ENCODE measurements at places on chromosomes 2 and 18.
A peak's percentile ranks its signal among the peaks of the same experiment; 100 is the strongest.

DNA sequence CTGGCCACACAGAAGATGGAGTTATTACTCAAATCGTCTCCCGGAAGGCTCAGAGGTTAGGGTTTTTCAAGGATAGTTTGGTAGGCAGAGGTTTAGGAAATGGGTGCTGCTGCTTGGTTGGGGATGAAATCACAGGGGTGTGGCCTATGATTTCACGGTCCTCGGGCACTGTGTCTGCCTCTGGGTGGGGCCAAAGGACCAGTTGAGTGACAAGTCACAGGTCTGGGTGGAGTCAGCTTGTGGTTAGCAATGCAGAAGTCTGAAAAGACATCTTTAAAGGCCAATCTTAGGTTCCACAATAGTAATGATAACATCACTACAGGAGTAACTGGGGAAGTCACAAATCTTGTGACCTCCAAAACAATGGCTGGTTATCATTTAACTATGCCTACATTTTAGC is 387.8 kb downstream of the ZNF521 start:
- H3K36me3 ChIP-seq: no peaks in the 10 kb centered on the region
- H3K27ac ChIP-seq: no peak overlapping the region
- H3K4me3 ChIP-seq: no peak overlapping the region
- no peaks in the 10 kb centered on the region for H3K27me3 ChIP-seq
- DNase-seq: peak; percentile 59

GRCh38 chr2:232652505-232652851 is 19.1 kb downstream of the EFHD1 start:
- no peaks in the 10 kb centered on the region for H3K36me3 ChIP-seq
- no peaks in the 10 kb centered on the region for H3K27me3 ChIP-seq
- DNase-seq: no peak
- H3K4me3 ChIP-seq: no peak overlapping the region
- peak overlapping the region; percentile 18 for H3K27ac ChIP-seq
- H3K4me1 ChIP-seq: peaks cover 40% of the 10 kb centered on the region

GRCh38 chr2:102061962-102062795 is 70.4 kb downstream of the IL1R2 start:
- DNase-seq: no peak
- H3K4me1 ChIP-seq: peaks cover 69% of the 10 kb centered on the region
- no peaks in the 10 kb centered on the region for H3K27me3 ChIP-seq
- H3K27ac ChIP-seq: peak overlapping the region; percentile 94
- no peaks in the 10 kb centered on the region for H3K36me3 ChIP-seq

GRCh38 chr18:7632152-7633098 is 65.3 kb downstream of the PTPRM start:
- no peaks in the 10 kb centered on the region for H3K27me3 ChIP-seq
- H3K4me3 ChIP-seq: no peak overlapping the region
- DNase-seq: no peak
- no peak overlapping the region for H3K27ac ChIP-seq
- H3K4me1 ChIP-seq: peaks cover 40% of the 10 kb centered on the region

DNA sequence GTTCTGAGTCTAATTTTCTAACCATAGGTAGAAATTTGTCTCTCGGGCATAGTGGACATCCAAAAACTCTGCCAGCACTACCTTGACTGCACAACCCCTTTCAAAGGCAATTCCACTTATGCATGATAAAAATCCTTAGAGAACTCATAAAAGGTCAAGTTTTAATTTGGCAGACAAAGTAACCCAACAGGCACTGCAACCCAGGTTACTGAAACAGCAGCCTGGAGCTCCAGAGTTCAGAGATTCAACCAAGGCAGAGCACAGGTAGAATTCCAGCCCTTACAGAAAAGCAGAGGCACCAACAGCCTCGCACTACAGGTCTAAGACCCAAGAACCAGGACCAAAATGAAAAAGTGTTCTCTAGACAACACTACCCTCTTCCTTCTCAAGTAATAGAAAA is 1.8 kb downstream of the DTNB start:
- no peaks in the 10 kb centered on the region for H3K27me3 ChIP-seq
- no peak overlapping the region for H3K4me3 ChIP-seq
- H3K4me1 ChIP-seq: peaks cover 5% of the 10 kb centered on the region
- no peaks in the 10 kb centered on the region for H3K36me3 ChIP-seq
- no peak for DNase-seq

DNA sequence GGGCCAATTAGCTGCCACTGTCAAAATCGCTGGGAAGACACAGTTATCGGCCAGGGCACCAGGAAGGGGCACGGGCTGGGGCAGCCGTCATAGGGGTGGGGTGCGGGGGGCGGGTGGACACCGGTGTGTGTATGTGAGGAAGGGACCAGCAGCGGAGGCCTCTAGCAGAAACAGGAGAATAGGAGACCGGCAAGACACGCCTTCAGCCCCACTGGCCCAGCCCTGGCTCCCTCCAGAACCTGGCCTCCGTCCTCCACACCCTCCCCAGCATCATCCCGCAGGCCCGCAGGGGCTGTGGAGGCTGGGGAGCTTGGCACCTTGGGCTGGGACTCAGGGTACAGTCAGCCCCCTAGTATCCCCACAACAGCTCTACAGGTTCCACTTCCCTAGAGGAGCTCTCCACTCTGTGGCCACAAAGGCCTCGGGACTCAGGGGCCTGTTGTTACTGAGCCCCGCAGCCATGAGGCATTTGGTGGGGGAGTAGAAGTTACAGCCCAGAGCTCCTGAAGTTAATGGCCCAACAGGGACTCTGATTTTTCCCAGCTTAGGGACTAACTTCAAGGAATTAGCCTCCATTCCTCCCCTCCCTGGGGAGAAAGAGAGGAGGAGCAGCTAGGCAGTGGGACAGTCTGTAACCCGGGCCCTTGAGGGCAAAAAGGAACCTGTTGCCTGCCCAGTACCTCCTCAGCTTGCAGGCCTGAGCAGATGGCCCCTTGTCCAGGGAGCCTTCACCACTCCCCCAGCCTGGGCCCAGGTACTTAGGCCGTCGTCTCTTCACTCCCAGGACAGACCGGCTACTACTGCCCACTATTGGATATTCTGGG is 19.9 kb downstream of the SH2D6 start:
- peak overlapping the region; percentile 51 for H3K4me3 ChIP-seq
- H3K4me1 ChIP-seq: peaks cover 44% of the 10 kb centered on the region
- H3K27me3 ChIP-seq: no peaks in the 10 kb centered on the region
- no peaks in the 10 kb centered on the region for H3K36me3 ChIP-seq
- peak overlapping the region; percentile 96 for H3K27ac ChIP-seq

DNA sequence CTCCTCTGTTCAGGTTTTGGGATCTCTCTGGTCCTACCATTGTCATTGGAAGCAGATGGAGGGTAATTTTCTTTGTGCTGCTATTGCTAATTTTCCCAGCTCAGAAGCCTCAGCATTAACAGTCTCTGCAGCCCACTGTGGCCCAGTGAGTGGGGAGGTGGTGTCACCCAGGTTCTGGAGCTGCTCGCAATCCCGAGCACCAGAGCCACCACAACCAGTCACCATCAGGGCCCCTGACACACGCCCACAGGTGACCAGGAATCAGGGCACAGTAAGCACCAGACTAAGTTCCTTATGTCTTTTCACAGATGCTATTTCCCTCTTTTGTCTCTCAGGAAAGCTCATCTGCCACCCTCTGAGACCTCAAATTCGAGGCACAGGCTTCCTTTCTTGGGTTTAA is 87.9 kb downstream of the SEPTIN10 start:
- H3K4me3 ChIP-seq: no peak overlapping the region
- H3K27ac ChIP-seq: no peak overlapping the region
- H3K27me3 ChIP-seq: no peaks in the 10 kb centered on the region

DNA sequence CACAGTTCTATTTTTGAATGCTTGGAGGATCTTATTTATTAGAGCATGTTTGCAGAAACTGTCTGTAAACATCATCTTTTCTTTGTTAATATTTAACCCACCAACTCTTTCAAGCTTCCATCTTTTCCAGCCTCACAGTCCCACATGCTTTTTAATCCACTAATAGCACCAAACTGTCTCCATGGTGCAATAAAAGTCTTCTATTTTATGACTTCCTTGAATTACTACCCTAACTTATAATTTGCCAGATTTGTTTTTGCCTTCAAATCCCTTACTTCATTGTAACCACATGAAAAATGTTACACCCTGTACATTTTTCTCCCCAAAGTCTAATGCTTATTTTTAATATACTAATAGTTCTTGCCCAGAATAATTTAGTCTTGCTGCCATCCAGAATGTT is 792.6 kb downstream of the PLCL1 start:
- DNase-seq: no peak
- H3K27ac ChIP-seq: no peak overlapping the region
- H3K4me3 ChIP-seq: no peak overlapping the region
- no peaks in the 10 kb centered on the region for H3K4me1 ChIP-seq
- H3K27me3 ChIP-seq: no peaks in the 10 kb centered on the region

- no peaks in the 10 kb centered on the region for H3K27me3 ChIP-seq
- H3K27ac ChIP-seq: no peak overlapping the region
Observed at GRCh38 chr2:213253162-213253561, 31.1 kb upstream of the SPAG16 start.

- no peaks in the 10 kb centered on the region for H3K4me1 ChIP-seq
- no peak for DNase-seq
- no peaks in the 10 kb centered on the region for H3K36me3 ChIP-seq
- H3K4me3 ChIP-seq: no peak overlapping the region
Observed at GRCh38 chr2:160719116-160719515, 225.5 kb upstream of the RBMS1 start.

GRCh38 chr18:70417847-70418246 is 129.0 kb downstream of the SOCS6 start:
- H3K27me3 ChIP-seq: no peaks in the 10 kb centered on the region
- no peak overlapping the region for H3K27ac ChIP-seq
- H3K36me3 ChIP-seq: no peaks in the 10 kb centered on the region
- H3K4me3 ChIP-seq: no peak overlapping the region

DNA sequence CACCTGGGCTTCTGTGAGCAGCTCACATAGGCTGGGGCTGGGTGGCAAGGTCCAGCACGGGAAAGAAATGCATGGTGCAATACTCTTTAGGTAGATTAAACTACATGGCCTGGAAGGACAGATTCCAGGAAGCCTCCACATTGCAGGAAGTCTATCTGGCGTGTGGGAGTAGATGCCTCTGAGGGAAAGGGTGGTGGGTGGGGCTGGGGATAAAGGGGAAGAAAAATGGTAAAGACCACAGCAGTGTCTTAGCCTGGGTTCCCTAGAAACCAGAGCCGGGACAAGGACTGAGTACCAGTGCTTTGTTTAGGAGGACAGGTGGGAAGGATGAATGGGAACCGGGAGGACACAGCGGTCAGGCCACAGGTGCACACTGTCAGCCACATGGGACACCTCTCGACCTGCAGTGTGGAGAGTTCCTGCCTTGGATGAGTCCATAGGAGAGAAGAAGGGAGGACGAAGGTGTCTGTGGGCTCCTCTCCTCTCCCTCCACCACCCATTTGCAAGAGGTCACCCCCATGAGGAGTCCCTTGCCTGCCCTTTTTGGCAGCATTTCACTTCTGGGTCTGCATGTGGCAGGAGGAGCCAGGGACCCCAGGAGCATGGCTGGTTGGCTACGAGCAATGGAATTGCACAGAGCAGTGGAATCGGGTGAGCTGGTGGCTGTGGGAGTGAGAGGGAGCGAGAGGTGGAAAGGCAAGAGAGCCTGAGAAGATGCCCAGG is 91.5 kb upstream of the HS6ST1 start:
- no peak overlapping the region for H3K27ac ChIP-seq
- H3K27me3 ChIP-seq: no peaks in the 10 kb centered on the region
- no peak overlapping the region for H3K4me3 ChIP-seq
- no peak for DNase-seq
- H3K4me1 ChIP-seq: no peaks in the 10 kb centered on the region

GRCh38 chr18:54192415-54192814 is 32.1 kb downstream of the MBD2 start:
- no peaks in the 10 kb centered on the region for H3K27me3 ChIP-seq
- H3K4me1 ChIP-seq: no peaks in the 10 kb centered on the region
- no peak overlapping the region for H3K27ac ChIP-seq
- no peak for DNase-seq
- H3K4me3 ChIP-seq: no peak overlapping the region
- H3K36me3 ChIP-seq: peaks cover 6% of the 10 kb centered on the region

DNA sequence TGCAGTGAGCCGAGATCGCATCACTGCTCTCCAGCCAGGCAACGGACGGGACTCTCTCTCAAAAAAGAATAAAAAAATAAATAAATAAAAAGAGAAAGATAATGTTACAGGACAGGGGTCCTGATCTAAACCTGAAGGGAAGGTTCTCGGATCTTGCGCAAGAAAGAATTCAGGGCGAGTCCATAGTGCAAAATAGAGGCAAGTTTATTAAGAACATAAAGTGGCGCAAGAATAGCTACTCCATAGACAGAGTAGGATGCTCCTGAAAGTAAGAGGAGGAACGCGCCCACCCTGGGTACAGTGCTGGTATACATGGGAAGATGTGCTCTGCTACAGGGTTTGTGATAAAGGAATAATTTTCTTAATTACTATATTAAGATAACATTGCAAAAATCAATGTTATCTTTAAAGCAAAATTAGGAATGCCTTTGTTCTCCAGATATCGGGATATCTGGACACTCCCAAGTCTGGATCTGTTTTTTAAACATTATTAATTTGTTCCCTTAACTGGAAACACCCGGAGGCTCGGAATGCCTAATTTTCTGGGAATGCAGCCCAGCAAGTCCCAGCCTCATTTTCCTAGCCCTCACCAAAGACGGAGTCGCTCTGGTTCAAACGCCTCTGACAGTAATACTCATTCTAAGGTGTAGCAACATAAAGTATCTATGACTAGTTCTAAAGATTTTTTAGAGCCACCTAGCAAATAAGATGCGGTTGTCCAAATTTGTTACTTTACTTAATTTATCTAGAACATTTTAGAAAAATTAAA is 38.8 kb downstream of the ACSL3 start:
- H3K27ac ChIP-seq: peak overlapping the region; percentile 9
- DNase-seq: no peak
- H3K27me3 ChIP-seq: no peaks in the 10 kb centered on the region
- no peaks in the 10 kb centered on the region for H3K36me3 ChIP-seq

DNA sequence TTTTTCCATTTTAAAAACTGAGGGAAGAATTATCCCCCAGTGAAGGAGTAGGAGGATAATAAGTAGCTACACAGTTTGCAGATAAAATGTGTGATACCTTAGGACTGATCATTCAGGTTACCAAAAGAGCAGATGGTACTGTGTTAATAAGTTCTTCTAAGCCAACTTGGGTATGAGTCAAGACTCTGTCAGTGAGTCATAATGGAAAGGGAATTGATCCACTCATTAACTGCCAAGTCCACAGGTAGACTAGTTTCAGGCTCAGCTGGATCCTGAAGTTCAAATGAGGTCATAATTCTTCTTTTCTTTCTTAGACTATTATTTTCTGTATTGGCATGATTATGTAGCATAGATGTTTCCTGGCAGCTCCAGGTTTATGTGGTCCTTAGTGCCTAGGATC is 142.4 kb upstream of the ALPP start:
- H3K36me3 ChIP-seq: peaks cover 9% of the 10 kb centered on the region
- no peak for DNase-seq
- H3K4me1 ChIP-seq: peaks cover 4% of the 10 kb centered on the region
- H3K4me3 ChIP-seq: no peak overlapping the region

Measured in gastrocnemius medialis (tissue), 4 donors.